ENCODE measurements at places on chromosomes 3 and 15.
A peak's percentile ranks its signal among the peaks of the same experiment; 100 is the strongest.

GRCh38 chr3:151919030-151919328 lies 45.5 kb downstream of the SUCNR1 start:
- DNase-seq, result no peak

DNA sequence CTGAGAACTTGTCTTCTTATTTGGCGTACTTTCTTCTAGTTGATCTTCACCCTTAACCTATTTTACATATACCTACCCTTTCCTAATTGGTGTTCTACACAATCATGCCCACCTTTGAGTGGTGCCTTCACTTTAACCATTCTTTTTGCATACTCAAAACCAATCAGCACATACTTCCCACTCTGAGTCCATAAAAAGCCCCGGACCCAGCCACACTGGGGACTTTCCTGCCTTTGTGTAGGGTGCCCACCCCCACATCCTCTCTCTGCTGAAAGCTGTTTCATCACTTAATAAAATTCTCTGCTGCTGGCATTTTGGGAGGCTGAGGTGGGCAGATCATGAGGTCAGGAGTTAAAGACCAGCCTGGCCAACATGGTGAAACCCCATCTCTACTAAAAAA lies 15.9 kb upstream of the CHST2 start:
- DNase-seq, result no peak

DNA sequence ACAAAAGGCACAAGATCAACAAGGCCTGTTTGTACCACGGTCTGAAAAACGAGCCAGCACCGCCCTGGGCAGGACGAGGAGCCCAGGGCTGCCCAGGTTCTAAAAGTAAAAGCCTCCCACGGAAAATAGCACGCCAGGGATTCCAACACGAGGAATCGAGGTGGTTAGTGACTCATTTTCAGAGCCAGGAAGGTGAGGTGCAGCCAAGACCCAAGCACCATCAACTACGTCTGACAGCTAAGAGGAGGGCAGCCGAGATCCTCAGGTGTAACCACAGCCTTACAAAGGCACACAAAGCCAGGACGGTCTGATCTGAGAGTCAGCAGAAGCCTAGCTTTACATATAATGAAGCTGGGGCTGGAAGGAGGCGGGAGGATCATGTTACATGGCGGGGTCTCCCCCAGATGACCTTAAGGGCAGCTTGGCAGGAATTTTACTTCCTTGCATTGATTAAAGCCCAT lies 52.5 kb downstream of the ATP10A start:
- DNase-seq, result no peak

DNA sequence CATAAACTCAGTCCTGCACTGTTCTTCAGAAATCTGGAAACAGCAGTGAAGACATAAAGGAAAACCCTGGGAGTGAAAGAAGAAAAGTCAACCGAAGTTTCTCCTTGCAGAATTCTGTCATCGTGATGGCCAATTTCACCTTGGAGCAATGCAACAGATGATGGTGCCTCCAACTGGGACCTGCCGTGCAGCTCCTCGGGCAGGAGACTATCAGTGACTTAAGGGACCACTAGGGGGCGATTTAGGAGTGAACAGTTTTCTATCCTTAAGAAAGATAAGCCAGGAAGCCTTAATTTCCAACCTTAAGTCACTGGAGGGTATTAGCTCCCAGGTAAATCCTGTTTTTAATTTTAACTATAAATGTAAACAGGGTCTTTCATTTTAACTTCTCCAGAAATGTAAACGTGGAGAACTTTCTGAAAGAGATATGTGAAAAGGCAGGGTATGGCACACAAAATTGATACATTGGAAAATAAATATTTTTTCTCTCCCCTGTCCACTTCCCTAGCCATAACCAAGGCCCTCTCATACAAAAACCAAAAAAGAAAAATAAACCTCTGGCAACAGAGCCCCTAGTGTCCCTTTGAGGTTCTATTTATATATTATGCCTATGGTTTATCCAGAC lies 116.3 kb downstream of the PDZRN3 start:
- DNase-seq, result peak; percentile 61

DNA sequence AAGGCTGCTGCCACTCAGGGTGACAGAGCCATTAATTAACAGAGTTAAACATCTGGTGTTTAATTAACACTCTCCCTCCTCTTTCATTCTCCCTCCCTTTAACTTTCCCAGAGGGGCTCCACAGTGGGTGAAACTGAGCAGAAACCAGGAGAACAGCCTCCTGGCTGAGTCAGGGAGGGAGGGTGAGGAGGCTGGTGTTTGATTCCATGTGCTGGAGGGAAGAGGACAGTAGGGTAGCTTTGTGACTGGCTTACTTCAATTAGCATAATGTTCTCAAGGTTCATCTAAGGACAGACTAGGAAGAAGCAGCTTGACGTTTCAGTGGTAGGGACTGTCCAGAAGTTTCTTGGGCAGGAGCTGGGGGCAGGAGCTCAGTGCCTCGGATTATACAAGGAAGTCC lies 62.8 kb downstream of the SEMA5B start:
- DNase-seq, result no peak

- DNase-seq, result peak; percentile 31
These were observed 31.3 kb downstream of the RPN1 start for GRCh38 chr3:128619146-128619890.

DNA sequence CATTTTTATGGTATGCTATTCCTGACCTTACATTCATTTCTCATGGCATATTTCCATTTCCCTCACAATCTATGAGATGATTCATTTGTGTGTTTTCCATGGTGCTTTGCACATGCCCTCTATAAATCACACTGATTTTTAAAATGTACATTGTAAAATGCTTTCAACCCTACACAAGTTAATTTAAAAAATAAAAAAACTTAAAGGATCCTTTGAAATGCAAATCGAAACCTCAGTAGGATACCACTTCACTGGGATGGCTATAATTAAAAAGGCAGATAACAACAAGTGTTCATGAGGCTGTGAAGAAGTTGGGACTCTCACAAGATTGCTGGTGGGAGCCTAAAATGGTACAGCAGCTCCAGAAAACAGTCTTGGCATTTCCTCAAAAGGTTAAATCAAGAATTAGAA lies 83.5 kb downstream of the FMN1 start:
- DNase-seq, result no peak

GRCh38 chr15:31510057-31510456 lies 183.4 kb downstream of the KLF13 start:
- DNase-seq, result no peak

Measured in ACHN (cell line).